ENCODE measurements at places on chromosomes 2 and 18.

DNA sequence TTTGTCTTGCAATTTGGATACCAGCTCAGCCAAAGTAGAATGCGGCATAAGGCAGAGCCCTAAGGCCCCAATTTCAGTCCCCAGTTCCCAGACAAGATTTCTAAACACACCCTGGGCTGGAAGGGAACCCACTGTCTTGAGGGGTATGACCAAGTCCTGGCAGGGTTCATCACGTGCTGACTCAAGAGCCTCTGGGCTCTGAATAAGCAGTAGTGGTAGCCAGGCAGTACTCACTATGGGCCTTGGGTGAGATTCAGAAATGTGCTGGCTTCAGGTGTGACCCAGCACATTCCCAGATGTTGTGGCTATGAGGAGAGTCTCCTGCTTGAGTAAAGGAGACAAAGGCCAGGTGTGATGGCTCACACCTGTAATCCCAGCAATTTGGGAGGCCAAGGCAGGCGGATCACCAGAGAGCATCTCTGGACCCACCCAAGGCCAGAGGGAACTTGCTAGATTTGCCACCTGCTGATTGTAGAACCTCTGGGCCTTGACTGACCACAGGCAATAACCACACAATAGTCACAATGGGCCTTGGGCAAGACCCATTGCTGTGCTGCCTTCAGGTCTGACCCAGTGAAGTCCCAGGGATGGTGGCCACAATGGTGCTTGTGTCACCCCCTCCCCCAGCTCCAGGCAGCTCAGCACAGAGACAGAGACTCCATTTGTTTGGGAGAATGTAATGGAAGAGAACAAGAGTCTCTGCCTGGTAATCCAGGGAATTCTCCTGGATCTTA, 74.9 kb downstream of the ATL2 start:
- DNase-seq = no peak

DNA sequence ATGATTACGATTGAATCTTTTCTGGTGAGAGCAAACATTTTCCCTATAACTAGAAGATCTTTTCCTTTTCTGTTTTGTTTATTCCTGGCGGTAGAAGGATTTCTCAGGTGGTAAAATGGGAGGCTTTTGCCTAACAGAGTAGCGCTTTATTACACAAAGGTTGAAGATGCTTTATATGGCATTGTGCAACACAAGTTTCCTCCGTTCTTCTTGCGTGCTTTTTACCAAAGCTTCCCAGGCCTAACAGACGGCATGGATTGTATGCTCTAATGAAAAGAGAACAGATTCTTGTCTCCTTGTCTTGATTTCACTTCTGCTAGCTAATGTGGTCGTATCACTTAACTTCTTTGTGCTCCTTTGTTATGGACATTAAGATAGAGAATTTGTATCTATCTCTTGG, 43.8 kb downstream of the MYO1B start:
- no peak for DNase-seq

DNA sequence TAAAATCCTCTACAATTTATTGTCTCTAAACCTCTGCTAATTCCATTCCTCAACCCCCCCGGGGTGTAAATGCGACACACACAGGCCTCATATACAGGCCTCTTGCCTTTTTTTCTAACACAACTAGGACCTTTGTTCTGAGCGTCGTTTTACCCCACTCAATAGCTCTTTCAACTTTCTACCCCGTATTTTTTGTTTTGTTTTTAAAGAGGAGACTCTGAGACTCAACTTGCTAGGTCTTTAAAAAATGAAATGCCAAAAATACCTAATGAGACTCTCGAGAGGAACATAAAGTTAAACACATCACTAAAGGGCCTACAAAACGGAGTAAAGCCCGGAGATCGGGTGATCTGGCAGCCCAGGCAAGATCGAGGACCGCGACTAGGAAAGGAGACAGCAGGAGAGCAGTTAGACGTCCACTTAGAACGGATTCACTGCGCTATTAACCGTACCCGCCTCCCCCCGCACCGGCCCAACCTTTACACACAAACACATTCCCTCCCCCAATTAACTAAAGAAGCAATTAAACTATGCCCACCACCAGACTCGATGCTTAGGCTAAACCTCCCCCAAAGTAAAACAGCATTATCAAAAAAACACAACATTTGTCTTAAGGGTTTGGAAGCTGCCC, 1.7 kb downstream of the TRIP12 start:
- peak; percentile 50 for DNase-seq

GRCh38 chr2:10487081-10487740, 39.1 kb upstream of the ODC1 start:
- peak; percentile 20 for DNase-seq

- DNase-seq = no peak
Observed at GRCh38 chr2:179898873-179899272, 37.5 kb upstream of the ZNF385B start.

- DNase-seq = no peak
Observed at GRCh38 chr2:147542351-147542750, 302.5 kb upstream of the ACVR2A start.

DNA sequence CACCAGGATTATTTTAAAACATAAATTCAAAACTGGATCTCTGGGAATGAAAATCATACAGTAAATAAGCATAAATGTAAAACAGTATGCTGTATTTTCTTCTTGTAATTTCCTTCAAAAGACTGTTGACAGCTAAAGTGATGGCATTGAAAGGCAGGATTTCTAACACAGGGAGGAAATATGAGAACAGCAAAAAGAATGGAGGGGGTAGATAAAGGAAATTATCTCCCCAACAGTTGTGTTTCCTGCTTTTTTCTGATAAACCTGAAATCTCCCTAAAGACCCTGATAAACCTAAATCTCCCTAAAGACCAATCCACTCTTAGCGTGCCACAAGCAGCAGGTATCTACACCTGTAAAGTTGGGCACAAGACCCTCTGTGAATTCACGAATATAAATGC, 50.8 kb downstream of the PIAS2 start:
- no peak for DNase-seq

GRCh38 chr2:9250498-9251153, 44.0 kb downstream of the ASAP2 start:
- DNase-seq = no peak

DNA sequence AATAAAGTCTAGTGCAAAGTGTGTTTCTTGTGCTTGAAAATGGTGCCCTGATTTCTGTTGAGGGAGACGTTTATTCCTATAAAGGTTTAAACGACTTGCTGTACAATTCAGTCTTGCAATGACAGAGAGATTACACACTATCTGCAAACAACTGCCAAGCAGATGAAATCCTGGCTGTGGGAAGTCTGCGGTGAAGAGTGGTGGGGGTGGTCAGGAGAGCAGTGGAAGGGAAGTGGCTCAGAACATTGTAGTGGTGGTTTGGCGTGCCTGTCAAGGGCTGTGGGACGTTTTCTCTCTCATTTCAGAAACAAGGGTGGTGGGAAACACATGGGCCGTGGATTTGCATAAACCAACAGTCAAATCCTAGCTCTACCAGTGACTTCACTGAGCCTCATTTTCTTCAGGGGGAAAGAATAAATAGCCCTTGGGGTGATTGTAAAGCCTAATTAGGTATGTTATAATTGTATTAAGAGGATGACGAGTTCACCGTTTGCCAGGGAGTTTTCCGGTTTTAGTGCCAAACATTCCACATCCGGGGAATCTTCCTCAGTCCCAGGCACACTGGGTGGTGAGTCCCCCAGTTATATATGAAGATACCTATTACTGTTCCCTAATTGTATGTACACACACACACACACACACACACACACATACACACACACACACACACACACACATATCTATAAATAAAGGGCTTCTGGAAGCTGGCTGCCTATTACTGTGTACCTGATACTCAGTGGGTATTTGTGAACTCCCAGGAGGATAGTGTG, 115.0 kb downstream of the SPTBN1 start:
- DNase-seq = peak; percentile 86

Data from stimulated activated CD8-positive, alpha-beta memory T cell treated with anti-CD3 and anti-CD28 coated beads, Interleukin-4, amount 100 ng/mL, for 48 hours (primary cell).